ENCODE measurements at places on chromosomes 3 and 15.

DNA sequence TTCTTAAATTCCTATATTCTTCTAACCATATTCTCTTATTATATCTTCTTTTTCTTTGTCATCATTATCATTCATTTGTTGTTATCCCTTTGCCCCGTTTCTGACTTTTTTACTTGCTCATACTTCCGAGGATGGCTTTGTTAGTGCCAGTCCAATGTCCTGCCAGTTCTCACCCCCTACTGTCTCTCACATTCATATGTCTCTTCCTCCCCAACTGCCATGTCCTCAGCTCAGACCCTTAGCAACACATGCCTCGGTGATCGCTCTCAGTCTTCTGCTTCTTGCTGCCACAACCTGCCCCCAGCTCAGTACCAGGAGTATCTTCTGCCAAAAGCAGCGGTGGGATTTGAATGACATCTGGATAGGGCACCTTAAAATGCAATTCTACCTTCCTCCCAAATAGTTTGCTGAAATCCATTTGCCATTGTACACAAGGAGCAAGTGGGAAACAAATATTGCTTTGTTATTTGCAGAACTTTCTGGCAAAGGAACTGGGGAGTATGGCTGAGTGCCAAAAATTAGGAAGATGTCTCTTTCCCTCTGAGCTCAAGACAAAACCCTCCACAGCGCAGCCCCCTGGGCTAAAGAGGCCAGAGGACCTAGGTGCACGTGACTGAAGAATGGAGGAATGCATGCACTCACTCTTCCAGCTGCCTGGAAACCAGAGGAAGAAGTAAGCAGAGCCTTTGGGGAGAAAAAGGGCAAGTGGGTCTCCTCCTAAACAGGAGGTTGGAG is 57.7 kb upstream of the CTNNB1 start:
- DNase-seq, result no peak

GRCh38 chr3:102183623-102184022 is 251.2 kb upstream of the ZPLD1 start:
- DNase-seq, result no peak

DNA sequence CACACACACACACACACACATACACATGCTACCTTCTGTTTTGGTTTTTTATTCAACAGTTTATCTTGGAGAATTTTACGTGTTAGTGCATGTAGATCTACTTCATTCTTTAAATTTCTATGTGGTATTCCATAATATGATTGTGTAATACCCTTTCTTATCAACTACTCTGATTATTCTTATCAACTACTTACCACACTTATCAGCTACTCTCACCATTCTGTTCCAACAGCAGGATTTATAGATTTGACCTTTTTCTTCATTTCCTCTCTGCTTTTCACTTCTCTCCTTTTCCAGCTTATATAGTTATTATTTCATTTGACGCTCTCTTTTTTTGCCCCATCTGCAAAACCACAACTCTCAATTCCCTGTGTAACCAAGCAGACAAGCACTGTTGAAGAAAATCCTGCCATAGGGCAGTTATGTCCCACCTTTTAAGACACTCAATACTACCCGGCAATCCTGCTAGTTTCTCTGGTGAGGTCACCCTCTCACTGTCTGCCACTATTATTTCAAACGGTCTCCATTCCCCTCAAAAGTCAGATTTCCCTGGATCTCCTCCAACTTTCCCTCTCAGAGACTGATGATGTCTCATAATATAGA is 56.9 kb upstream of the SATB1 start:
- no peak for DNase-seq

DNA sequence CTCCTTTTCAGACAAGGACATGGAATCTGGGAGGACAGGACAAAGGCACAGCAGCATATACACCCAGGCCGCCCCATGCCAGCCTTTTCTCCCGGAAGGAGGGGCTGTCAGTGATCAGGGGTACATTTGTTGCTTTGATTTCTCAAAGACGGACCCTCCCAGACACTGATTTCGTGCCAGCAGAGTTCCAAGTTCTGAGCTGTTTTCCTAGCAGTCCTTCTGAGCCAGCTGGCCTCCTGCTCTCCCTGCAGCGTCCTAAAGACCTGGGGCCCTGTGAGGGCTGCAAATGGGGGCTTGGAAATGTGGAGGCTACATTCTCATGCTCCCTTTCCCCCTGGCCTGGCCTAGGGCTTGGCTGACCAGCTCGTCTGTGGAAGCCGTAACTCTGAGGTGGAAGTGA is 22.3 kb downstream of the CTSH start:
- DNase-seq, result no peak

GRCh38 chr3:196670339-196670738 is 30.8 kb downstream of the NRROS start:
- no peak for DNase-seq

GRCh38 chr15:77409259-77410156 is 10.4 kb downstream of the PEAK1 start:
- no peak for DNase-seq

DNA sequence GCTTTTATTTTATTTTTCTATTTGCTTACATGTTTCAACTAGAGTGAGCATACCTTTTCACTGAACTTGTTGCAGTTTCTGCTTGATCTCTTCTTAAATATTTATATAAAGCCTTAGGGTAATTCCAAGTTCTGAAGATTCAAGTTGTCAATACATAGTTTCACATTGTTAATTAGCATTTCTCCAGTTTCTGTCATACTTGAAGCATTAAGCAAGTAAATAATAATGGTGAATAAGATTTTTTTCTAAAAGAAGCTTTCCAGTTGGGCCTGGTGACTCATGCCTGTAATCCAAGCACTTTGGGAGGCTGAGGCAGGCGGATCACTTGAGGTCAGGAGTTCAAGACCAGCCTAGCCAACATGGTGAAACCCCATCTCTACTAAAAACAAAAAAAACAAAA is 53.9 kb downstream of the CALML4 start:
- no peak for DNase-seq

GRCh38 chr3:115071601-115072000 is 75.5 kb downstream of the ZBTB20 start:
- no peak for DNase-seq

- no peak for DNase-seq
These were observed 46.0 kb upstream of the SMAD6 start for GRCh38 chr15:66655997-66656396.

- DNase-seq, result no peak
These were observed 518.5 kb upstream of the CADM2 start for GRCh38 chr3:84440291-84440690.

GRCh38 chr15:93030430-93031102 is 58.4 kb downstream of the RGMA start:
- peak; percentile 20 for DNase-seq

- no peak for DNase-seq
These were observed 13.1 kb upstream of the RPL35A start for GRCh38 chr3:197936819-197937384.

DNA sequence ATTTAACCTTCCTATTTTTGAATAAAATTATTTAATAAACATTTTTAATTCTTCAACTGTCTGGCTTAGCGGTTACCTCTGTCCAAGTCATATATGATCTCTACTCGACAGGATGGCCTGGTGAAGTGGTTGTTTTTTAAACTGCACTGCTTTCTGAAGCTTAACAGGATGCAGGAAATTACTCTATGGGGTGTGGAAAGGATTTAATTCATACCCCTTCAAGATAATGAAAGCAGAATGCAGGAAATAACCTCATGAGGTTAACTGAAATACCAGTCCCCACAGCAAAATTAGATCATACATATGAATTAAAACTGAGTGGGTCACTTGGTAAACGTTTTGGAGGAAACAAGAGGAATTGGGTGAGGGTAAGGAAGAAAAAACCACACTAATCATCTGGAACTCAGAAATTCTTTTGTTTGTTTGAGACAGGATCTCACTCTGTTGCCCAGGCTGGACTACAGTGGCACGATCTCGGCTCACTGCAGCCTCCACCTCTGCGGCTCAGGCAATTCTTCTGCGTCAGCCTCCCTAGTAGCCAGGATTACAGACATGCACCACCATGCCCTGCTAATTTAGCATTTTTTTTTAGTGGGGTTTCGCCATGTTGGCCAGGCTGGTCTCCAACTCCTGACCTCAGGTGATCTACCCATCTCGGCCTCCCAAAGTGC is 50.1 kb downstream of the LYSMD4 start:
- no peak for DNase-seq

GRCh38 chr3:177464392-177465256 is 267.3 kb upstream of the TBL1XR1 start:
- no peak for DNase-seq

- DNase-seq, result no peak
These were observed 357.4 kb downstream of the TBL1XR1 start for GRCh38 chr3:176839901-176840300.

DNA sequence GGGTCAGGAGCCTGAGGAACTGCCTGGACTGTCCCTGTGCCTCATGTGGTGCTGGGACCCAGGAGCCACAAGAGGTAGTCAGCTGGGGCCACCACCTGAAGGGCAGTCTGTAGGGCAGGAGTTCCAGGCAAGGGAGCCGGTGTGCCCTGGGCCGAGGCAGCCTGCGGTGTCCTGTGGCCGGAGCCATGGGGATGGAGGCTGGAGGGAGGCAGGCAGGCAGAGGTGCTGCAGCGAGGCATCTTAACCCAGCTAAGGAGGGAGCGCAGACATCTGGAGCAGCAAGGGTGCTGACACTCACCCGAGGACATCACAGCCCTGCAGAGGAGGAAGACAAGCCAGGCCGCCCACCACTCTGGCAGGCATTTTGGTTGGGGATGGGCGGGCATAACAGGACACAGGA is 77.8 kb downstream of the DNAJB8 start:
- no peak for DNase-seq

DNA sequence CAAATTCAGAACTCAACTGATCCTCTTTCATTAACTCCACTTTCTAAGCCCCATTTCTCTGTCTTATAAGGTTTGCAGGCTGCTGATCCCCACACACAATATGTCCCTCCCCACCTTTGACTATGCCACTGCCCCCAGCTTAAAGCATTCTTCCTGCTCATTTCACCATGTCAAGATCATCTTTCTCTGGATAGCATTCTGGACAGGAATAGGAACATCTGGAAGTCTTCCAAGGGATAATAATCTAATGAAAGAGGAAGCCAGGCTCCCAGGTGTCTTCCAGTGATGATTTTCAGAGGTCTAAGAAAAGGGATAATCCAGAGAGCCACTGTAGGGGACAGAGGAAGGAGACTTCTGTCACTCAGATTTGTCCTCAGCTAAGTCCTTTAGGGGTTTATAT is 54.6 kb upstream of the GALNT15 start:
- no peak for DNase-seq

- no peak for DNase-seq
These were observed 13.6 kb upstream of the CASR start for GRCh38 chr3:122169911-122170310.

GRCh38 chr3:148269816-148270215 is 427.9 kb upstream of the AGTR1 start:
- no peak for DNase-seq

DNA sequence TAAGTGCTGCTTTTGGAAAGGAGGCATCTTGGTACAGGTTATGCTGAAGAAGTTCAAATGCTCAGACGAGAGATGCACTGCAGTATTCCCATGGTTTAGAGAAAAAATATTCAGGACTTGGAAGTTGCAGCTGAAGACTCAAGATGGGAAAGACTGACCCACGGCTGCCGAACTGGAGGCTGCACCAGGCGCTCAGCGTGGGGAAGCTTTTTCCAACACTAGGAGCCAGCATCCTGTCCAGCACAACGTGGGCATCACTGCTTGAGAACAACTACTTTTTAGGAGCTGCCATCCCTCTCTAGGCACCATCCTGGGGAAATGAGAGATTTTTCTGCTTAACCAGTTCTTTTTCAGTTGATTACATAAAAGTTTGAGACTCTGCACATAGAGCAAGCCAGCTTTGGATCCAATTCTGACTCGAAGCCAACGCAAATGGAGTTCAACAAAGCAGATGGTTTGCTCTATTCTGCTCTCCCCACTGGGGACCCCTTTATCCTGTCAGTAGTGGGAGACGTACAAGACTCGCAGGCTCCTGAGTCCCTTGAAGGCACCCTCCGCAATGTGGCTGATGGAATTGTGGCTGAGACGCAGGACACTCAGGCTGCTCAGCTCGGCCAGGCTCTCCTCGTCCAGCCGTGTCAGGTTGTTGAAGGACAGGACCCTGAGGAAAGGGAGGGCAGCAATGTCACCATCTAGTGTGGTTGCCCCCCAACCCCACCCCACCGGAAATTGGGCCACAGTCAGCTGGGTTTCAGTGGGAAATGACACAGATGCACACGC is 93.8 kb downstream of the LRIG1 start:
- no peak for DNase-seq

DNA sequence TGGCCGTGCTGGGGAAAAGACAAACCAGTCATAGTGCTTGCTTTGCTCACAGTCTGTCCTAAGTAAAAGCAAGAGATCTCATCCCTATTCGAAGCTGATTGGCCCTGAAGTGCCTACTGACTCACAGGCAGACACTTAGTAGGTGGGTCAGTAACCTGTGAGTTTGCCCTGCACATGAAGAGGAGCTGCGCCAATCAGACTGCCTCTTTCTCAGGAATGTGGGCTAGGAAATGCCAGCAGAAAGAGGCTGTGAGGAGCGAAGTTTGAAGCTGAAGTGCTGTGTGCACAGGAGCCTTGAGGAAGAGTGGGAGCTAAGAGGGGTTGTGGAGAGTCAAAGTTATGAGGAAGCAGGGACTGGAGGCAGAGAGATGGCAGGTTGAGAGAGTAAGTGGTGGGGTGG is 126.8 kb downstream of the IL20RB start:
- DNase-seq, result no peak

- no peak for DNase-seq
These were observed 3.9 kb downstream of the ADAMTS7 start for GRCh38 chr15:78807359-78807758.

DNA sequence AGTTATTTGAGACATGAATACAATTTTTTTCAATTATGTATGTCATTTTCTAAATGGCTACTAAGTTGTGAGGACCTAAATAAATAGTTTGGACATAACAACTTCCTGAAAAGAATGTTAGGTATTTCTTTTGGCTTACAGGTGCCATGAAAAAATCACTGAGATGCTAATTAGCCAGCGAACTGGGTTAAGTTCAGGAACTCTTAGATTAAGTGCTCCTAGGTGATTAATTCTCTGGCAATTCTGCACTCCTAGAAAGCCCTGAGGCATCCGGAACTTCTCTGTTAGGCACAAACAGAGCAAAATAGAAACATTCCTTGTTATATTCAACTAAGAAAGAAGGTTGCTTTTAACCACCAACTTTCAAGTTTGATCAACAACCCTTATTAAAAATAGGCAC is 192.3 kb downstream of the STAG1 start:
- DNase-seq, result no peak

- no peak for DNase-seq
These were observed 13.9 kb downstream of the PLXND1 start for GRCh38 chr3:129592381-129593131.

- DNase-seq, result no peak
These were observed 12.9 kb downstream of the COMMD2 start for GRCh38 chr3:149739396-149739795.

DNA sequence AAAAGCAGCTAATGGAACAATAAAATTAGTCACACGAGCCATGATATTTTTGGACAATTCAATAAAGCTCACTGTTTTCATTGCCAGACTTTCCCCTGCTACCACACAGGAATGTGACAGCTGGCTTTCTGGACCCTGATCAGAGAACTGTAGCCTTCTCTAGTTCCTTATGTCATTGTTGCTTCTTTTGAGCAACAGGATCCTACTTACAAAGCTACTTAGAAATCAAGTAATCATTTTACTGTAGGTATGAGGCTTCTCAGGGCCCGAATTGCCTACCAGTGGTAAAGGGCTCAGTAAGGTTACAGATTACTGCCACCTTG is 94.3 kb upstream of the AADACL2 start:
- DNase-seq, result no peak

Measured in T1000 (cell line).